ENCODE measurements at places on chromosomes 3 and 15.

DNA sequence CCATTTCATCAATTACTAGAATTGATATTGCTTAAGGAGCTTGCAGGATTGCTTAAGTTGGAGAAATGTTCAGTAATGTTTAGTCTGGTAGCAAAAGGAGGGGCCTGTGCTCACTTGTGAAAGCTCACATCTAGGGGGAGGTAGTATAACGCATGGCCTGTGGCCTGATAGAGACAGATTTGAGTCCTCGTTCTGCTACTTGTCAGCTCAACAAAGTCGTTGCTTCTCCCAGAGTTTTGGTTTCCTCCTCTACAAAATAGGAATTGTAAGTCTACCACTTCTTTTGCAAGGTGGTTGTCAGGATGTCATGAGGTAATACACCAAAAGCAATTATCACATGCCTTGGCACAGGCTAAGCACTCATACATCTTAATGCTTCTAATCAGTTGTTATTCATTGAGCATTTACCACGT, 1.3 kb downstream of the ST3GAL6 start:
- DNase-seq, result no peak

- DNase-seq, result peak; percentile 57
Measured at GRCh38 chr3:4751502-4752101, 227.6 kb upstream of the BHLHE40 start.

GRCh38 chr15:97874139-97874538, 86.4 kb upstream of the ARRDC4 start:
- no peak for DNase-seq

DNA sequence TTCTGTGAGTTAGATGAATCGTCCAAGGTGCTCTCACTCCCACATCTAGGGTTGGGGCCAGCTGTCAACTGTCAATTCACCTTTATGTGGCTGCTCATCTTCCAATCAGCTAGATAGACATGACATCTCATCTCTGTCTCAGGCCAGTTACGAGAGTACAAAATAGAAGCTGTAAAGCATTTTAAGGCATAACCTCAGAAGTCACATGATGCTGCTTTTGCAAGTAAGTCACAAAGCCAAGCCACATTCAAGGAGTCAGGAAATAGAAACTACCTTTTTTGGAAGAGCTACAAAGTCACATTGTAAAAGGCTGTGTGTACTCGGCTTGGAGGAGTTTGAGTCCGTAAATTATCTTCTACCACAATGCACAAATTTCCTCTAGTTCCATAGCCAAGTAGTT, 5.1 kb upstream of the CCR1 start:
- DNase-seq, result peak; percentile 27

- no peak for DNase-seq
Measured at GRCh38 chr3:62601238-62602070, 228.1 kb upstream of the FEZF2 start.

DNA sequence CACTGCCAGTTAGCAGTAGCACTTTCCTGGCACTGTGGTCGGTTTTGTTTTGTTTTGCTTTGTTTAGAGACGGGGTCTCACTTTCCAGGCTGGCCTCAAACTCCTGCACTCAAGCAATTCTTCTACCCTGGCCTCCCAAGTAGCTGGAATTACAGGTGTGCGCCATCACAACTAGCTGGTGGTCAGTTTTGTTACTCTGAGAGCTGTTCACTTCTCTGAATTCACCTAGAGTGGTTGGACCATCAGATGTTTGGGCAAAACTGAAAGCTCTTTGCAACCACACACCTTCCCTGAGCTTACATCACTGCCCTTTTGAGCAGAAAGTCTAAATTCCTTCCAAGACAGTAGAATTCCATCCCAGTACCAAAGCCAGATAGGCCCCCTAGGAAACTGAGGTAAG, 22.6 kb downstream of the CLDN18 start:
- DNase-seq, result peak; percentile 82

GRCh38 chr3:189683546-189684255, 52.5 kb downstream of the TP63 start:
- no peak for DNase-seq

- DNase-seq, result no peak
Measured at GRCh38 chr15:83970295-83970890, 265.2 kb upstream of the GOLGA6L4 start.

DNA sequence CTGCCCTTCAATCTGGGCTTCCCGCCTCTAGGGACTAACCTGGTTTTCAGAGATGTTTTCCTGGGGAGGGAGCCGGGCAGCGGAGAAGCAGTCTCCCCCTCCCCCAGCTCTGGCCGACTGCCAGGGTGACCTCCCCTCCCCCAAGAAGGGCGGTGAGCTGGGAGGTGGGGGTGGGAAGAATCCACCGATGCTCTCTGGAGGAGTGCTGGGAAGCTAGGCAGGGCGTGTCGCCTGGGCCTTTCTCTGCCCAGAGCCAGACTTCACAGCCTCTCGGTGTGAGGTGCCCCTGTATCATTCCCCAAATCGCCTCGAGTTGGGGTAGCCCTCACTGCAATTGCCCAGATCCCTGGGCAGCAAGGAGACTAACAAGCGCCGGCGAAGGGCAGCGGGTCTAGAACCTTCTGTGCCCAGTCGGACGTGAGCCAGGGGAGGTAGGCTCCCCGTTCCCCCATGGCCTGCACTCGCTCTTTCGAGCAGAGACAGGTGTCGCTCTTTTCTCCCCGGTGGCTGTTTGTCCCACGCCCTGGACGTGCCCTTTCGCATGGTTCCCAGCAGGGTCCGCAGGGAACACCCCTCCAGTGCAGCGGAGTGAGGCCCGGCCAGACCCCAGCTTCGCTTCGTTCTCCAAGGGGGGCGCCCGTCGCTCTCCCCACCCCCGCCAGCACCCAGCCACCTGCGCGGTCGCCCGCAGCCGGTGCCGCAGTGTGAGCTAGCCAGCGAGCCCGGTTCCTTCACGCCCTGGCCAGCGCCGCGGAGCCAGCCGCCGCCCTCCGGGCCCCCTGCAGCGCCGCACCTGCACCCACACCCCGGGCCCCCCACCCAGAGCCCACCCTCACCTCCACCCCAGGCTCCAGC, 1.1 kb downstream of the RAB6B start:
- no peak for DNase-seq

DNA sequence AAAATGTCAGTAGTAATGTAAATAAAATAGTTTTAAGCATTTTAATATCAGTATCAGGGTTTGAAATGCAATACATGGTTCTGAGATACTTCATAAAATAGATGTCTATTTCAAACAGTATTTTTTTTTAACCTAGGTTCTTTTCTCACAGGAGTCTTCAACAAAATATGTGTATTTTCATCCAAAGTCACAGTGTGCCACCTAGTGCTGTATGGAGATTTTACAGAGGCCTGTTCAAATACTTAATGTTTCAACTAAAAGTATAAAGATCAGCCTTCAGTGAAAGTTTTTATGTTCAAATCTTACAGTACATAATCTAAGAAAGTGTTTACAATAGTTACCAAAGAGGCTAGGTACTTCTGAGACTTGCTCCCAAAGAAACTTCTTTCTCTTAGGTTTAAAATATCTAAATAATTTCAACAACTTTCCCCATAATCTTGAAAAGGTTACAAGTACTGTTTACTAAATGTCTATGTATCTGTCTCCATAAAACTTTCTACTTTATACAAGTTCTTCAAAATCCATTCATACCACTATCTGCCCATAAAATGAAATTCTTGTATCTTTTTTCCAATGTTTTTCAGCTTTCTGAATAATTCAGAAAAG, 38.3 kb downstream of the SCAPER start:
- DNase-seq, result peak; percentile 48

- no peak for DNase-seq
Measured at GRCh38 chr3:100563652-100564211, 45.7 kb upstream of the ADGRG7 start.

DNA sequence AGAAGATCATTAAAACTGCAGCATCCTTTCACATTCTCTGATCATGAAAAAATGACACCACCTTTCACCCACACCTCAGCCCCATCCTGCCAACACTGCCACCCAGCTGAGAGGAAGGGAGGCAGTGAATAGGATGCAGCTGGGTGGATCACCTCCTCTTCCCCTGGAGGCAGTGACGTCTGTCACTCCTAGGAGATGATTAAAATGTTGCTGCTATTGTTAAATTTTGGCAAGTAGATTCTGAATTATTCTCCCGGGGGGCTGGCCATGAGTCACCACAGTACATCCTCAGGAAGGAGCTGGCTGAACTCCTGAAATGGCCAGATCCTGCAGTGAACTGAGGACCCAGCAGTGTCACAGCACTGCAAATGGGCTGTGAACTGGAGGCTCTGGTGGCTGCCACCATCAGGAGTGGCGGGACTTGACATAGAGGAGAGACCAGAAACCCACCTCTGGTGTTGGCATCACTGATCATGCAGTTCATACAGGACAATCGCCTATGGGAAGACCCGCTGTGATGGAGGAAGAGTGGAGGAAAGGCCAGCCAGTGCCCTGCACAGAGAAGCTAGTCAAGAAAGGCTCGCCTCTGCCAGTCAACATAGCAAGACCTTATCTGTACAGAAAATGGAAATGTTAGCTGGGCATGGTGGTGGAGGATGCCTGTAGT, 199.1 kb downstream of the FAM43A start:
- no peak for DNase-seq

DNA sequence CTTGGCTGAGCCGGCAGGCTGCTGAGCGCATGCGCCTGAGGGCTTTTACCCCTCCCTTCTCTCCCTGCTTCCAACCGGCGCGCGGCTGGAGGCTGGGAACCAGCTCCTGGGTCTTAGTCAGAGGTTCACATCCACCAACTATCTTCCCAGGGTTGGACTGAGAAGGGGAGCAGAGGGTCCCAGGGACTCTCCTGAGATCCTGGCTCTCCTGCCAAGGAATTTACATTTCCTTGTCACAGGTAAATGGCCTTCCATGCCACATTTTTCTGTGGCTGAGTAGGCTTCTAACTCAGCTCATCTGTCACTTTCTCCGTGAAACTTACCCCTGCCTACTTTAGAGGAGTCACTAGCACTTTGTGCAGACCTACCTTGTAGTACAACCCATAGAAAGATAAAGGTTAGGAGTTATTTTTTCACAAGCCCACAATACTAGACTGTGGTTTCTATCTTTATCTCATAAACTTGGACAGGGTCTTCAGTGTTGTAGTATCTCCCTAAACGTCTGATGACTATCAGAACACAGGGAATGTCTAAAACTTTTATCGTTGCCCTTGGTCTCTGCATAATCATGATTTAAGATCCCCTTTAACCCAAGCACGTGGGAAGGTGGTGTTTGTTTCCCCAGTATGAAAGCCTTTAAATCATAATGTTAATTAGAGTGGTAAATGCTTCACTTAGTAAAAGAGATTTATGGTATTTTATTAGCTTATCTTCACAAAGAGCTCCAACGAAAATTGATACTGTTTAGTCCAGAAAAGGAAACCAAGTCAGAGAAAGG, 638 bp upstream of the TBC1D5 start:
- no peak for DNase-seq

GRCh38 chr3:189948724-189949045, 172.0 kb downstream of the P3H2 start:
- no peak for DNase-seq

DNA sequence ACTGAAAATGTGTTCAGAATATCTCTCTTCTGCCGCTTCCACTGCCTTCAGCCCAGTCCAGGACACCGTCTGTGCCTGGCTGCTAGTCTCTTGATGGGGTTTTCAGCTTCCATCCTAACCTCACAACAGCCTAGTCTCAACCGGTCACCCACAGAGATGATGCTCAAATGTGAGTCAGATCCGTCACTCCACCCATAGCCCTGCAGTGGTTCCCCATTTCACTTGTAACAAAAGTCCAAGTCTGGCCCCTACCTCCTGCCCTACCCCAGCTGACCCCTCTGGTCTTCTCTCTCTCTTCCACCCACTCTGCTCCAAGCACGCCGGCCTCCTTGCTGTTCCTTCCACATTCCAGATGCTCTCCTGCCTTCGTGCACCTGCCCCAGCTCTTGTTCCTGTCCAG, 68.1 kb downstream of the PPARG start:
- no peak for DNase-seq

DNA sequence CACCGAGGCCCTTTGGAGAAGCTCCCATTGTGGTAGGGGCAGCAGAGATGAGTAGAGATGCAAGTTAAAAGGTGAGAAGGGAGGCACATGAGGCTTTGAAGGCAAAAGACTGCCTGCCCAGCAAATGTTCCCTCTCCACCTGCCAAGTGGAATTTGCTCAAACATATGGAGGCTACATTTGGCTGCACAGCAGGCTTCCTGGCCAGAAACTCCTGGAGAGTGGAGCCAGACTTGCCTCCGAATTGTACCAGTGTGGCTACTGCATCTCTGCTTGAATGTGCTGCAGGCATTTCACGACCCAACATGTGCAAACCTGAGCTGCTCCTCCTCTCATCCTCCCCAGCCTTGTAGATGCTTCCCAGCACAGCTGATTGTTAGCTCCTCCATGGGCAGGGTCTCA, 229.2 kb downstream of the ZNF621 start:
- no peak for DNase-seq

DNA sequence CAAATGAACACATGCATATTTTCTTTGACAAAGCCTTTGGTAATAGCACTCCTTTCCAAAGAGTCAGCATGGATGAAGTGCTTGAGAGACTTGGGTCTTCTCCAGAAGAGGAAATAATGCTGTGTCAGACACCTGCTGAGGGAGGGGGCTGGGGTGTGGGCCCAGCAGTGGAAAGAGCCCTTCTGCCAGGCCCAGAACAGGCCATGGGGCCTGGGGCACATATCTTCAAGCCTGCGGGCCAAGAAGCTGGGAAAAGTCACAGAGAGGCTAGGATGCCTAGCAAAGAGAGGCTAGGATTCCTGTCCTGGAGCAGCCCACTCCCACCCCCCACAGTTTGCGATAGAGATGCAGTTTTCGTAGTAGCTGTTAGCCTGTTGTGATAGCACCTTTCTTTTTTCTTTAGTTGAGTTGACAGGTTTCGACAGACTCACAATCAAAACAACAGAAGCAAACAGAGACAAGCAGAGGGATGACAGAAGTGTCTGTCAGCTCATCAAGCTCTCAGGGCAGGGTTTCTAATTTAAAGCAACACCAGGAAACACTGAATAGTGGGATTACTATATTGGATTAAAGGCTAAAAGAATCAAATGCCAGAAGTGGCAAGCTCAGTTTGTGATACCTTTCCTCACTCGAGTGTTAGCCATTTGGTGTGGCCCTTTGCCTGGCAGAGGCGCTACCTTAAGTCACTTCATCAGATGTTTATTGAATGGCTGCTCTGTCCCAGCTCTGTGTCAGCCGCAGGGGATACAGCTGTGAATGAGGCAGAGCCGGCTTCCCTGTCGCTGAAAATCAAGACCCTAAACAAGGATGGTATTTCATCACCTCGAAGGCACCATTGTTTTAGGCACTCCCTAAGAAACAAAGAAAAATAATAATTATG, 19.0 kb downstream of the CMTM7 start:
- no peak for DNase-seq

DNA sequence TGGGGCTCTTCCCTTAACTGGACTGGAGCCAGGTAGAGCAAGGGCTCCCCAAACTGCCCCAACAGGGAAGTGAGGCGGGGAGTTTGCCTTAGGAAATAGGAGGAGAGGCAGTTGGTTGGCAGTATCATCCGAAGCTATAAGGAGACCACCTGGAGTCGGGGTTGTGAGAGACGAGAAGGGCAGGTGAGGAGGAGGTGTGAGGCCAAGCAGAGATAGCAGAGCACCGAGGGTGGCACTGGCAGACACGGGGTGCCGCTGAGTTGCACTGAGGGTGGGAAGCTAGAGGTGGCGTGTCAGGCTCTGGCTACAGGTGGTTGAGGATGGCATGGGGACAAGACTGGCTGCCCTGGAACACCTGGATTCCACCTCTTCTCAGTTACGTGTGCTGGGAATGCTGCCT, 17.2 kb downstream of the RASGRF1 start:
- no peak for DNase-seq

GRCh38 chr15:82393671-82394070, 35.9 kb upstream of the GOLGA6L9 start:
- no peak for DNase-seq

- DNase-seq, result no peak
Measured at GRCh38 chr3:136904746-136905145, 42.7 kb downstream of the NCK1 start.

- DNase-seq, result no peak
Measured at GRCh38 chr15:100096248-100096600, 245.6 kb downstream of the ADAMTS17 start.

GRCh38 chr15:89946681-89947299, 34.0 kb upstream of the ARPIN start:
- no peak for DNase-seq
